ENCODE measurements at places on chromosomes 11 and 22.

DNA sequence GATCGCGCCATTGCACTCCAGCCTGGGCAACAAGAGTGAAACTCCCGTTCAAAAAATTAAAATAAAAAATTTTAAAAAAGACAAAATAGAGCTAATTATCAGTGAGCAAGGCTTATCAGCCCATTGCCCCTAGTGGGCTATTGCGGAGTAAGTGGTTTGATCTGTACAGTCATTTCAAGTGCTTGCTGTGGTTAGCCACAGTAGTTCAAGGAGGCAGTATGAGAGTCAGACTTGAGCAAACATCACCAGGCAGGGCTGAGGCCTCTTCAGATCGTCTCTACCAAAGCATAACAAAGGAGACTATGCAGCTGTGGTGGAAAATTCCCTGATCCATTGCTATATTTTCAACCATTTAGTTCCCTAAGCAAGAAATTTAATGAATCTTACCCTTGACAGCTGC is 4.3 kb upstream of the SBF2 start:
- ATAC-seq, result peak; percentile 97

GRCh38 chr11:88484873-88485621 is 147.5 kb upstream of the CTSC start:
- ATAC-seq, result peak; percentile 74

GRCh38 chr11:68517121-68517741 is 56.7 kb downstream of the PPP6R3 start:
- no peak for ATAC-seq

DNA sequence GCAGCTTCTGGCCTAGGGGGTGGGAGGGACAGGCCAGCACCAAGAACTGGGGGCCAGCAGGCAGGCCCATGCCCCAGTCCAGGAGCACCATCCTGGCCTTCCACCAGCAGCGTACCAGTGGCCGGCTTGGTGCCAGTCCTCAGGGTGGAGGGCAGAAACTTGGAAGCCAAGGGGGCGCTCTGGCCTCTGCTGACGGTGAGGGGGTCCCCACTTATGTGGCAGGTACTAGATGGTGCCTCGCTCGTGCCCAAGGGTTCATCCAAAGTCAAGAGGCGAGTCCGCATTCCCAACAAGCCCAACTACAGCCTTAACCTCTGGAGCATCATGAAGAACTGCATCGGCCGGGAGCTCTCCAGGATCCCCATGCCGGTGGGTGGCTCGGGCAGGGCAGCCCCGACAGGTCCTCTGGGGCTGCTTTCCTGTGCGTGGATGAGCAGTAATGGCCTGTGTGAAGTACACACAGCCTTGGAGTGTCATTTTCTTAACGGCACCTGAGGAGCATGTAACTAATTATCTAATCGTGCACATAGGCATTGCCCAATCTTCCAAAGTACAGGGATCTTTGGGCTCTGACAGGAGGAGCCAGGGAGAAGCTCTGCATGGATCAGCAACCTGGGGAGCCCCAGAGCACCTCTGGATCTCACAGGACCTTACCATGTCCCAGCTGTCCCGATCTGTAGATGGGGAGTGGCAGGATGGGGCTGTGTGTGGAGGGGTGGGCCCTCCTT is 79.1 kb downstream of the MORC2 start:
- no peak for ATAC-seq

- no peak for ATAC-seq
Measured at GRCh38 chr11:3058753-3059664, 1.8 kb upstream of the CARS1 start.

- no peak for ATAC-seq
Measured at GRCh38 chr11:32894149-32894827, 1.7 kb downstream of the QSER1 start.

DNA sequence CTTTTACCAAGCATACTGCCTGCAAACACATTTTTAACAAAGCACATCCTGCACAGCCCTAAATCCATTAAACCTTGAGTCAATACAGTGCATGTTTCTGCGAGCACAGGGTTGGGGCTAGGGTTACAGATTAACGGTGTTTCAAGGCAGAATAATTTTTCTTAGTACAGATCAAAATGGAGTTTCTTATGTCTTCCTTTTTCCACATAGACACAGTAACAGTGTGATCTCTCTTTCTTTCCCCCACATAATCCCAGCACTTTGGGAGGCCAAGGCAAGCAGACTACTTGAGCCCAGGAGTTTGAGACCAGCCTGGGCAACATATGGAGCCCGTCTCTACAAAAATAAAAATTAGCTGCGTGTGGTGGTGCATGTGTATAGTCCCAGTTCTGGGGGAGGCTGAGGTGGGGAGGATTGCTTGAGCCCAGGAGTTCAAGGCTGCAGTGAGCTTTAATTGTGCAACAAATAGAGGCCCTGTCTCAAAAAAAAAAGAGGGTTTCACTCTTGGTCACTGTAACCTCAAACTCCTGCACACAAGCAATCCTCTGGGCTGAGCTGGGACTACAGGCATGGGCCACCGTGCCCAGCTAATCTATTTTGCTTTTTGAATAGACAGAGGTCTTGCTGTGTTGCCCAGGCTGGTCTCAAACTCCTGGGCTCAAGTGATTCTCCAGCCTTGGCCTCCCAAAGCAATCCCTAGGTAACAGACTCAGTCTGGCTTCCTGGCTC is 19.7 kb upstream of the SLC3A2 start:
- no peak for ATAC-seq

GRCh38 chr22:42673898-42674401 is 24.8 kb upstream of the CYB5R3 start:
- ATAC-seq, result no peak

DNA sequence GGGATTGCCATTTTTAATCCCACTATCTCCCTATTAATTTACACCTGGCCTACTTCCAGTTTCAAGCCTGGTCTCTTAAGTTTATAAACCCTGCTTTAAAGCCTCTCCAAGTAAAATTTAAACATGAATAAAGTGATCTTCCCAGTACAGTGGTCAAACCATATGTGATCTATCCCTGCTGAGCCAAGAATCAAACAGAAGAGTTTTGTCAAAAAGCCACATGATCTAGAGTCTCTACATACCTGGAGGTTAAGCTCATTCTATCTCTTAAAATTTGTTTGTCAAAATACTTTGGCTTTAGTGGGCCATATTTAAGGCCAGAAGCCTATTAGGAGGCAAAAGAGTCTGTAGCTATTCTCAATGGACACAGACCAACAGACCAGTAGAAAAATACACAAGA is 42.9 kb upstream of the DDI1 start:
- ATAC-seq, result no peak

- ATAC-seq, result no peak
Measured at GRCh38 chr22:25919452-25919851, 177.5 kb downstream of the MYO18B start.

GRCh38 chr11:82859750-82860149 is 40.5 kb downstream of the PRCP start:
- ATAC-seq, result no peak

DNA sequence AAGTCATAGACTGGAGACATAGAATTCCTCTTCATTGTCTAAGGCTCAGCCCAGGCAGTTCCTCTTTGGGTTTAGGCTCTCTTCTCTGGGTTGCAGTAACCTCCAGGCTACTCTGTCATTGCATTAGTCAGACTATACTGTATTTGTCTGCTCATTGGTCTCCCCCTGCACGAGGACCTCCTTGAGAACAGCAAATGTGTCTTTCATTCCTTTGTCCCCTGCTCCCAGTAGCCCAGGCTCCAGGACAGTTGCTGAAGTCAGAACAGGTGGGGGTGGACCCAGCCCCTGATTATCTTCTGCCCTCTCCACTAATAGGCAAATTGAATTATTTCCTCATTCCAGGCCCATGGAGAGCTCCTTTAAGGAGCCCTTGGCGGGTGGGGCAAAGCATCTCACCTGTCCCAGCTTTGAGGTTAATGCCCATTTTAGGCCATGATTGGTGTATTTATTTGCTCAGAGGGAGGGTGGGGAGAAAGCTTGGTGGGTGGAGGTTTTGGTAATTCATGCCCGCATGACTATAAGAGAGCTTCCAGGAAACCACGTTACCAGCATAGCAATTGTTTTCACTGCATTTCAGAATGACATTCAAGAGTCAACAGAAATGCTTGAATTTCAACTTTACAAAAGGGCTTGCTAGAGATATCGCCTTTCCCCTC is 40.9 kb downstream of the NAV2 start:
- no peak for ATAC-seq

DNA sequence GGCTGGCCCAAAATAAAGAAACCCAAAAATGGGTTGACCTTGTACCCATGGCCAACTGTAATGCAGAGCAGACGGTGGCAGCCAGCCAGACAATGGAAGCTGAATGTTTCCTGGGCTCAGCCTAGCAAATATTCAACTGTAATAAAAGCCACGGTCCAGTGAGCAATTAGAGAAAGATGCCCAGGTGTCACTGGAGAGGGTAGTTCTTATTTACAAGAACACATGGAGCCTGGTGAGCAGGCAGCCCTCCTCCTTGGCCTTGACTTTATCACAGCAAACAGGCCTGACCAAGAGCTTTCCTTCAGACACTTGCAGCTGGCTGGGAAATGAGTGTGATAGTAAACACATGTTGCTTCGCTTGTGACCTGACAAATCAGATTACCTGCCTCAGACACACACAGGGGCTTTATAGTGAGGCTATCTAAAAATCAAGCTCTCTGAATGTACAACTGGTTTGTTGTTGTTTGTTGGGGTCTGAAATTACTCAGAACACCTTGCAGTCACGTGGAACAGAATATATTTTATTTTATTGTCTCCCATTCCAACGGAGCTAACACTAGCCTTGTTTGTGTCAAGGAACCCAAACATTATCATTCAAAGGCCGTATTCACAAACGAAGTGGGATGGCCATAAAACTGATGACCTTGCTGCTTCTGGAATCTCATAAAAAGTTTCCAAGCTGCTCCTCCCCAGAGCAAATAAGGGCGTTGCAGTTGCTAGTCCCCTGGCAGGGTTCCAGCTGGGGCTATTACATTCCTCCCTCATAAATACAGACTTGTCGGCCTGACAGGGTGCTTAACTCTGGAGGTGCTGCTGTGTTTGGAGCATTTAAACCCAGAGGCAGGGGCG is 161.1 kb downstream of the BBOX1 start:
- no peak for ATAC-seq

GRCh38 chr11:109898592-109898991 is 194.6 kb upstream of the ZC3H12C start:
- ATAC-seq, result no peak

GRCh38 chr11:83864412-83865057 is 578.4 kb upstream of the CCDC90B start:
- ATAC-seq, result no peak

GRCh38 chr22:27512283-27512761 is 289.2 kb downstream of the MN1 start:
- ATAC-seq, result no peak

DNA sequence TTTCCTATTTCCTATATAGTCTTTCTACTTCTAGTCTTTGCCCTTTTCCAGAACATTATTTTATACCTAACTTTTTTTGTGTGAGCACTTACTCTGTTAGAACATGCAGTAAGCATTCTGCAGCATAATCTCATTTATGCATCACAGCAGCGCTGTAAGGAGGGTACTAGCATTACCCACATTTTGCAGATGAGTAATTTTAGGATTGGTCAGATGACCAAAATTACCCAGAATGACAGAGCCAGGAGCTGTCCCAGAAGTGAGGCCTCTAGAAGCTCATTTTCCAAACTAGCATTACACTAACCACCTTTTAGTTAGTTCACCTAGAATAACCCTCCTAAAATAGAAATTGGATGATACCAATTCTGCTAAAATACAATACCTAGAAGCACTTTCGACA is 47.1 kb upstream of the ARHGAP32 start:
- ATAC-seq, result no peak

DNA sequence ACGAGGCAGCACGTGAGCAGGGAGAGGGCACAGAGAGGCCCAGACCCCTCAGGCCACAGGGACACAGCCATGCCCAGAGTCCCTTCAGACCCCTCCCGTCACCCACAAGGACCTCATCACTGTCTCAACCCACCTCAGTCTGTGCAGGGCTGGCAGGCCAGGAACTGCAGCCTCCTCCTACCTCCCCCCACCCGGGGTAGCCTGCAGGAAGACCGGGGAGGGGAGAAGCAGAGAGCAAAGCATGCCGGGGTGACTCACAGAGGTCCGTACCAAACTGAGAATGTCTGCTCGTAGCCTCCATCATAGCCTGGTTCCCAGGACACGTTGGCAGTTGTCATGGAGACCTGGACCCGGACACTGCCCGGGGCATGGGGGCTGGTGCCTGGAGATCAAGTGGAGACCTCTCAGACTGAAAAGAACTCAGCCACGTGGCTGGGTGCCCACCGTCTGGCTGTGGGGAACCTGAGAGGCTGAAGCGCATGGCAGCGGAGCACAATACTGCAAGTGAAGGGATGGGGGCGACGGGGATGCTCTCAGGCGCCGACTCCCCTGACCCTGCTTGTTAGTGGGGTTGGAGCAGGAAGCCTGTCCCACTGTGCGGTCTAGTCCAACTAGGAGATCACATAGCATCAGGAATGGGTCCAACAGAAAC is 27.2 kb downstream of the IGSF9B start:
- ATAC-seq, result no peak
